ENCODE measurements at places on chromosomes 4 and X. TPM values are rescaled to one million over a fixed set of nuclear protein-coding genes. Genes with fewer than 3 reads are reported as not detected.

DNA sequence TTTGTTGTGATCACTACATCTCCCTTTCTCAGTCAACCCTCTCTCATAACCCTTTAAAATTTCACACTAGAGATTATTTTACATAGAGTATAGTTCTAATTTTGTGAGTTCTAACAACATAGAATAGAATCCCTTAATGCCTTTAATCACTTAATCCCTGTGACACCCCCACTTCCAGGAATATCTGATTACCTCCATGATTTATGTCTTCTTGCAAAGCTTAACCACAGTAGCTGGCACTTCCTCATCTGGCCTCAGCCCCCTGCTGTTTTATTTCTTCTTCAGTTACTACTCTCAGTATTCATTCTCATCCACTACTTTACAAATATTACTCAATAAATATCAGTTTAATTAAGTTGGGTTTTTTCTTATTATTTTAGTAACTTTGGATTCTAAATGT, 340.9 kb downstream of the CENPC start:
- DNase-seq = no peak

Gene CXorf65
- not detected for total RNA-seq

Gene BBS12
- 4.3 TPM for total RNA-seq

DNA sequence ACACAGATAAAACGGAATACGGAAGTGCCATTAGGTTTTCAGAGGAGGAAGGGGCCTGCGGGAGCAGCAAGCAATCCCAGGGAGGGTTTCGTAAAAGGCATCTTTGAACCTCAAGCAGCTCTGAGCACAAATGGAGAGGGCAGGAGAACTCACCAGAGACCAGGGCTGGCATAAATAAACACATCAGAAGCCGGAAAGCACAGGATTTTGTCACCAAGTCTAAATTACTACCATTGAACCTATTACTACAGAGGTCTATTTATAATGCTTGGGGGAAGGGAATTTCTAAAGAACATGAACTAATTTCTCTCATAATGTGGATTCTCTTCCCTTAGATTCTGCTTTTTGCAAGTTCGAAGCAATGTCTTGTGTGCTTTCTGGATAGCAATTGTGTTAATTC, 39.6 kb upstream of the MBTPS2 start:
- no peak for DNase-seq

GRCh38 chr4:23962462-23962861, 72.6 kb upstream of the PPARGC1A start:
- no peak for DNase-seq

- DNase-seq = no peak
These were observed 188.6 kb upstream of the CPXCR1 start for GRCh38 chrX:88558421-88558820.

- no peak for DNase-seq
These were observed 595.8 kb downstream of the NLGN4X start for GRCh38 chrX:5632887-5633286.

DNA sequence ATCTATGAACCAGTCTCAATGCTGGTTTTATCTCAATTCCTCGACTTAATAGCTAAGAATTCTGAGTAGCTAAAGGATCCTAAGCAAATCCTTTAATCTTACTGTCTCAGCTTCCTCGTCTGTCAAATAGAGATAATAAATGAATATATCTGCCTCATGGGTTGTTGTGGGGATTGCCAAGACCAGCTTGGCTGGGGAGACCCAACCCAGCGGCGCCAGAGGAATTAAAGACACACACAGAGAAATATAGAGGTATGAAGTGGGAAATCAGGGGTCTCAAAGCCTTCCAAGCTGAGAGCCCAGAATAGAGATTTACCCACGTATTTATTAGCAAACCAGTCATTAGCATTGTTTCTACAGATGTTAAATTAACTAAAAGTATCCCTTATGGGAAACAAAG, 41.9 kb downstream of the SLC34A2 start:
- DNase-seq = no peak

- DNase-seq = no peak
These were observed 409.4 kb downstream of the UBE2NL start for GRCh38 chrX:144293229-144293628.

- DNase-seq = no peak
These were observed 51.5 kb downstream of the SLC2A9 start for GRCh38 chr4:9969526-9970398.

GRCh38 chr4:154779362-154779947, 1.6 kb upstream of the RBM46 start:
- no peak for DNase-seq

DNA sequence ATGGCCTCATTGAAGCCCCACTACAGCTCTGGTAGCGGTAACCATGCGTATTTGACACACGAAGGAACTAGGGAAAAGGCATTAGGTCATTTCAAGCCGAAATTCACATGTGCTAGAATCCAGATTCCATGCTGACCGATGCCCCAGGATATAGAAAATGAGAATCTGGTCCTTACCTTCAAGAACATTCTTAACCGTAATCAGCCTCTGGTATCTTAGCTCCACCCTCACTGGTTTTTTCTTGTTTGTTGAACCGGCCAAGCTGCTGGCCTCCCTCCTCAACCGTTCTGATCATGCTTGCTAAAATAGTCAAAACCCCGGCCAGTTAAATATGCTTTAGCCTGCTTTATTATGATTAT, 876 bp downstream of the HPRT1 start:
- DNase-seq = no peak

- no peak for DNase-seq
These were observed 35.6 kb downstream of the STEEP1 start for GRCh38 chrX:119529345-119530276.

- DNase-seq = no peak
These were observed 1170.5 kb upstream of the AGA start for GRCh38 chr4:178612733-178613132.

GRCh38 chr4:70754470-70754869, 32.7 kb downstream of the RUFY3 start:
- no peak for DNase-seq

Gene CLIC2
- 21.0 TPM for total RNA-seq

Gene IL13RA1
- total RNA-seq = 54.2 TPM

Gene MAGED4B
- 14.1 TPM for total RNA-seq

All from sigmoid colon (tissue), 7 donors.